ENCODE measurements at places on chromosomes 4 and X. TPM values are rescaled to one million over a fixed set of nuclear protein-coding genes. Genes with fewer than 3 reads are reported as not detected.
A peak's percentile ranks its signal among the peaks of the same experiment; 100 is the strongest.

- H3K4me3 ChIP-seq = no peak overlapping the region
- no peaks in the 10 kb centered on the region for H3K36me3 ChIP-seq
- H3K4me1 ChIP-seq = no peaks in the 10 kb centered on the region
- no peak for DNase-seq
- peaks cover 48% of the 10 kb centered on the region for H3K27me3 ChIP-seq
Measured at GRCh38 chrX:1895583-1895982, 280.7 kb downstream of the ASMT start.

DNA sequence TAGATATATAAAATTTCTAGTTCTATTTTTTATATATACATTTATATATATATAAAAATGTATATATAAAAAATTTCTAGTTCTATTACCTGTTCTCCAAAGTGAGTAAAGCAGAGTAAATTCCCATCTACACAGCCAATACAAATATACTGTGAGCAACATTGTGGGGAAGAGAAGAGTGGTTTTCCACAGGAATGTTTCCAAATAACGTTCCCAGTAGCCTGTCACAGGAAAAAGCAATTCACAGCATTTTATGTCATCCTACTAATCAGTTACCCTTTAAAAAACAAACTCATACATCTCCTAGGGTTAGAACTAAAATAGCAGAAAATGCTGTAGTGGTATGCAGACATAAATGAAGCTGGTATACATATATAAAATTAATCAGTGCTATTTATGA lies 44.5 kb downstream of the AASDH start:
- no peaks in the 10 kb centered on the region for H3K4me1 ChIP-seq
- no peak overlapping the region for H3K4me3 ChIP-seq
- DNase-seq = no peak

- no peak overlapping the region for H3K27ac ChIP-seq
- no peak overlapping the region for H3K4me3 ChIP-seq
- no peaks in the 10 kb centered on the region for H3K36me3 ChIP-seq
- H3K4me1 ChIP-seq = peaks cover 4% of the 10 kb centered on the region
Measured at GRCh38 chr4:138959097-138959815, 56.3 kb upstream of the NOCT start.

GRCh38 chrX:148611993-148612392 lies 111.6 kb downstream of the AFF2 start:
- H3K27me3 ChIP-seq = no peaks in the 10 kb centered on the region
- H3K4me3 ChIP-seq = no peak overlapping the region

GRCh38 chr4:175824076-175824475 lies 12.0 kb upstream of the GPM6A start:
- no peaks in the 10 kb centered on the region for H3K36me3 ChIP-seq
- no peak overlapping the region for H3K4me3 ChIP-seq
- no peak for DNase-seq
- H3K27me3 ChIP-seq = no peaks in the 10 kb centered on the region
- no peak overlapping the region for H3K27ac ChIP-seq

DNA sequence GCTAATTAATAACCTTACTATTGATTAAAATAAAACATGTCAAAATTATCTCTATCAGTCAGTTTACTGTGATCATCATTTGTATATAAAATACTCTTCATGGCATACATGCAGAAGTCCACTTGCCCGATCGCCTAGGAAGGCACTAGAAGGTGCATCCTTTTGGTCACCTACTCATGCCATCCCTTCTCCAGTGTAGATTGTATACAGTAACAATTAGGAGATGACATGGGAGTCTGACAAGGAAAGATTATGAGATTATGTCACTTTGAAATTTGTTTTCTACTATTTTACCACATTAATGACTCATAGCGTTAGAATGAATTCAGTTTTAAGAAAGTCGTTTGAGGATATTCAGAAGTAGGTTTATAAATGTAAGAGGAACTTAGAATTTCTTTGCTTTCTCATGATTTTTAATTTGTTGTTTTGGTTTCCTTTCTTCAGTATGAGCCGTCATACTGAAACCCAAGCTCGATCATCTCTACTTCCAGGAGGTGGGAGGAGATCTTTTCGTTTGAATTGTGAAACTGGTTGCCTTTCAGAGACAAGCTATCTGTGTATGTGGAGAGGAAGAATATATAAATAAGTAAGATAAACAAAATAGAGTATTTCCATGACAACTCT lies 51.1 kb upstream of the UNC5C start:
- DNase-seq = no peak
- no peaks in the 10 kb centered on the region for H3K27me3 ChIP-seq
- H3K36me3 ChIP-seq = no peaks in the 10 kb centered on the region
- H3K4me1 ChIP-seq = no peaks in the 10 kb centered on the region

DNA sequence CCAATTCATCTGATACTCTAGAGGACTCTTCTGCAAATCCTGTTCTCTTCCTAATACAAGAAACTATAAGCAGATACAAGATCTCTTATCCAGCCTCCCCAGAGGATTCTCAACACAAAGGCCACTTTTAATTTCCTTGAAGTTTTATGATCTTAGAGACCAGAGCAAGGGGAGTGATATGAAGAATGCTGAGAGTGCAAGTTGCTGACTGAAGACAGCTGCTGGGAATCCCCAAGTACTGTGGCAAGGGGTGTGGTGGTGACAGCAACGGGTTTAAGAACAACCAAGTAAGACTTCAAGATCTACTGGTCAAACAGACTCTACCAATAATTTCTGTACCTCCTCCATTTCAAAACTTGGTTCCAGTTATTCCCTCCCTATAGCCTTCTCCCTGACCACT lies 7.0 kb downstream of the AMMECR1 start:
- peaks cover 35% of the 10 kb centered on the region for H3K4me1 ChIP-seq
- H3K4me3 ChIP-seq = no peak overlapping the region
- H3K36me3 ChIP-seq = no peaks in the 10 kb centered on the region
- no peak overlapping the region for H3K27ac ChIP-seq
- H3K27me3 ChIP-seq = no peaks in the 10 kb centered on the region
- no peak for DNase-seq

DNA sequence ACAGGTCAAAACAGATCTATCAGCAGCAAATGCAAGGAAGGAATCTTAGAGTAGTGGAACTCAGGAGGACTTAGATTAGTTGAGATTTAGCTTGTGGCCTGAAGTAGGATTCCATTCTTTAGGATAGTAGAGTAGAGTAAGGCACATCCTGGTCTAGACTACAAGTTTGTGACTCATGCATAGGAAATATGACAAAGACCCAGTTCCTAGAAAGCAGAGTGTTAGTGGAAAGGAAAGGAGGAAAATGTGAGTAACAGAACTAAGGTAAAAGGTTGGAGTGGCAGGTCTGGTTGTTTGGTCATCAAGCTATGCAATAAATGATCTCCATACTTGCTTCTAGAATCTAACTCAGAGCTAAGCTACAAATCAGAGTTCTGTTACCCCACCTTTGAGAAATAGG lies 595.0 kb downstream of the ACTRT1 start:
- DNase-seq = no peak
- H3K27ac ChIP-seq = no peak overlapping the region
- no peaks in the 10 kb centered on the region for H3K27me3 ChIP-seq
- H3K4me1 ChIP-seq = no peaks in the 10 kb centered on the region
- no peak overlapping the region for H3K4me3 ChIP-seq

GRCh38 chr4:63553123-63553522 lies 856.1 kb downstream of the TECRL start:
- H3K4me1 ChIP-seq = no peaks in the 10 kb centered on the region
- H3K36me3 ChIP-seq = no peaks in the 10 kb centered on the region
- H3K27me3 ChIP-seq = no peaks in the 10 kb centered on the region
- DNase-seq = no peak
- no peak overlapping the region for H3K27ac ChIP-seq

DNA sequence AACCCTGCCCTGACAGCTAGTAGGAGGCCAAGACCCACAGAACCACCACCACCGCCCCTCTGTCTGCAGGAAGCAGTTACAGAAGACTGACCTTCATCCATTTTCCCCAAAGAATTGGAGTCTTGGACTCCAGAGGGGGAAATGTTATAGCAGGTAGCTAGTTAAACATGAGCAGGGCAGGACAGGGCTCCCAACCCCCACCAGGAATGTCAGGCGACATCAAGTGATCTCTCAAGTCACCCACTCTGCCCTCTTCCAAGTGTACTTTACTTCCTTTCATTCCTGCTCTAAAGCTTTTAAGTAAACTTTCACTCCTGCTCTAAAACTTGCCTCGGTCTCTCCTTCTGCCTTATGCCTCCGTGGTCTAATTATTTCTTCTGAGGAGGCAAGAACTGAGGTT lies 17.1 kb upstream of the AADAT start:
- no peaks in the 10 kb centered on the region for H3K4me1 ChIP-seq
- H3K27me3 ChIP-seq = no peaks in the 10 kb centered on the region
- H3K4me3 ChIP-seq = no peak overlapping the region
- H3K36me3 ChIP-seq = no peaks in the 10 kb centered on the region
- no peak for DNase-seq

DNA sequence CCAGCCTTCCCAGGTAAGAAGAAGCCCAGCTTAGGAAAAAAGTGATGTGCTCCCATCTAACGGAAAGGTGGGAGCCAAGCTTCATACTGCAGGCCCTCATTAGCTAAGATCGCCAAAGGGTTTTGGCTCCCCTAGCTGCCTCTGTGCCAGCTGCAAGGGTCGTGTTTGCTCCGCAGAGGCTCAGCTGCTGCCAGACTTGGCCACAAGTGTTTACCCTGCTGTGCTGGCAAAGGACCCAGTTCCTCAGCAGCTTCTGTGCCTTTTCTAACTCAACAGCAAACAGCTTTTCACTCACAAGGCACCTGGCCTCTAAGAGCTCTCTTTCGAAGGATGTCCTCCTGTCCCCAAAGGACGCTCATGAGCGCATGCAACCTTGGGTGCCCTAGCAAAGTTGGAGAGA lies 12.2 kb upstream of the VMA21 start:
- no peaks in the 10 kb centered on the region for H3K4me1 ChIP-seq
- no peak for DNase-seq
- H3K36me3 ChIP-seq = no peaks in the 10 kb centered on the region
- H3K27ac ChIP-seq = no peak overlapping the region
- H3K4me3 ChIP-seq = no peak overlapping the region
- peaks cover 25% of the 10 kb centered on the region for H3K27me3 ChIP-seq

GRCh38 chr4:54368281-54369265 lies 139.5 kb downstream of the PDGFRA start:
- no peak overlapping the region for H3K27ac ChIP-seq
- no peaks in the 10 kb centered on the region for H3K36me3 ChIP-seq
- no peak overlapping the region for H3K4me3 ChIP-seq
- H3K27me3 ChIP-seq = no peaks in the 10 kb centered on the region

DNA sequence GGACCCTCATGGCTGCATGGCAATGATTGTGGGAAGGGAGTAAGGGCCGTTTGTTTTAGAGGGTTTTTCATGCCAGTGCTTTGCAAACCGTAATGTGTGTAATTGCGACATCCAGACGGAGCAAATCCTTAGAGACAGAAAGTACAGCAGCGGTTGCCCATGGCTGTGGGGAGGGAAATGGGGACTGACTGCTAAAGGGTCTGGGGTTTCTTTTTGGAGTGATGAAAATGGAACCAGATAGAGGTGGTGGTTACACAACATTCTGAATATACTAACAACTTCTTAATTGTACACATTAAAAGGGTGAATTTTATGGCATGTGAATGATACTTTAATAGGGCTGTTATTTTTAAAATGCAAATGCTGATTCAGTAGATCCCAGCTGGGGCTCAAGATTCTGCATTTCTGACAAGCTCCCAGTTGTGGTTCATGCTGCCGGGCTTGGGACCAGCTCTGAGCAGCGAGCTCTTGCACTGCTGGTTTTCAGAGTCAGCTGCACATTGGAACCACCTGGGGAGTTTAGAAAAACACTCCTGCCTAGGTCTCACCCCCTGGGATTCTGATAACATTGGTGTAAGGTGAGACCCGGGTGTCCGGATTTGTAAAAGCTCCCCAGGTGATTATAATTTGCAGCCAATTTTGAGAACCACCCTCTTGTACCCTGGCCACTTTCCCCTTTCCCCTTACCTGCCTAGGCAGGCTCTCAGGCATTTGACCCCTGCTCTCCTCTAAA lies 47.7 kb downstream of the PRPS1 start:
- no peaks in the 10 kb centered on the region for H3K36me3 ChIP-seq
- peak overlapping the region; percentile 86 for H3K4me3 ChIP-seq
- no peak for DNase-seq
- no peaks in the 10 kb centered on the region for H3K27me3 ChIP-seq
- H3K27ac ChIP-seq = peak overlapping the region; percentile 90

DNA sequence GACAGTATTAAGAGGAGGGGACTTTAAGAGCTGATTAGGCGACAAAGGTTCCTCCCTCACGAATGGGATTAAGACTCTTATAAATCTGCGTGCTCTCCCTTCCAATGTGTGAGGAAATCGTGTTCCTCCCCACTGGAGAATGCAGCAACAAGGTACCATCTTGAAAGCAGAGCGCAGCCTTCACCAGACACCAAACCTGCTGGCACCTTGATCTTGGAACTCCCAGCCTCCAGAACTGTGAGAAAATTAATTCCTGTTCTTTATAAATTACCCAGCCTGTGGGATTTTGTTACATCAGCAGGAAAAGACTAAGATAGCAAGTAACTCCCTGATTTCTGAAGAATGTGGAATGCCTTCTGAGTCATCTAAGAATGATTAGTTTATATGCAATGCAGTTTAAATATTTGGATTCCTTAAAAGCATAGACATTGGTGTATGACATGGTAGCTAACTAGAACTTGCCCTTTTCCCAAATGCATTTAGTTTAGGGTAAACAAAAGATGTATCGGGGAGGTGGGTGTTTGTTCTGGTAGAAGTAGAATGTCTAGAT lies 86.1 kb downstream of the USP46 start:
- H3K27me3 ChIP-seq = no peaks in the 10 kb centered on the region
- H3K36me3 ChIP-seq = no peaks in the 10 kb centered on the region
- H3K4me3 ChIP-seq = no peak overlapping the region
- no peaks in the 10 kb centered on the region for H3K4me1 ChIP-seq
- no peak overlapping the region for H3K27ac ChIP-seq

The NAP1L2 gene
- total RNA-seq = not detected

The SPINK2 gene
- not detected for total RNA-seq

The SHOX gene
- not detected for total RNA-seq

The AMTN gene
- not detected for total RNA-seq

The MSX1 gene
- total RNA-seq = not detected

The ARR3 gene
- not detected for total RNA-seq

The HSFX1 gene
- 2.4 TPM for total RNA-seq

The CD99 gene
- total RNA-seq = 203 TPM

The GAGE12F gene
- total RNA-seq = not detected

The PNMA6F gene
- total RNA-seq = not detected

The LRRC66 gene
- total RNA-seq = 0.24 TPM
